ENCODE measurements at places on chromosomes 7 and 10.

DNA sequence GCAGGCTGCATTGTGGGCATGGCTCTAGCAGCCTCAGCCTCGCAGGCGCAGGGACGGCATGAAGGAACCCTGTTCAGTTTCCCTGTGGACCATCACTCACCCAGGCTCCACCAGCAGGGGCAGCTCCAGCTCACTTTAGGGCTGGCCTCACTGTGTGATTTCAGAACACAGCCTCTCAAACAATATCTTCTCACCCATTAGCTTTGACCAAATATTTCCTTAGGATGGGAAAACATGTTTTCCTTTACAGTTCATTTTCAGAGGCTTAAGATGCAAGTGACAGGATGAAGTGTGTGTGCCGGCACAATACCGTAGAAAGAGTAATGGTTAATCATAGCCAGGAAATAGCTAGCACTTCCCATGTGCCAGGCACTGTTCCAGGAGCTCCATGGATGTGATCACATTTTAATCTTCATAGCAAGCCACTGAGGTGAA is 58.2 kb downstream of the LANCL2 start:
- DNase-seq: no peak

DNA sequence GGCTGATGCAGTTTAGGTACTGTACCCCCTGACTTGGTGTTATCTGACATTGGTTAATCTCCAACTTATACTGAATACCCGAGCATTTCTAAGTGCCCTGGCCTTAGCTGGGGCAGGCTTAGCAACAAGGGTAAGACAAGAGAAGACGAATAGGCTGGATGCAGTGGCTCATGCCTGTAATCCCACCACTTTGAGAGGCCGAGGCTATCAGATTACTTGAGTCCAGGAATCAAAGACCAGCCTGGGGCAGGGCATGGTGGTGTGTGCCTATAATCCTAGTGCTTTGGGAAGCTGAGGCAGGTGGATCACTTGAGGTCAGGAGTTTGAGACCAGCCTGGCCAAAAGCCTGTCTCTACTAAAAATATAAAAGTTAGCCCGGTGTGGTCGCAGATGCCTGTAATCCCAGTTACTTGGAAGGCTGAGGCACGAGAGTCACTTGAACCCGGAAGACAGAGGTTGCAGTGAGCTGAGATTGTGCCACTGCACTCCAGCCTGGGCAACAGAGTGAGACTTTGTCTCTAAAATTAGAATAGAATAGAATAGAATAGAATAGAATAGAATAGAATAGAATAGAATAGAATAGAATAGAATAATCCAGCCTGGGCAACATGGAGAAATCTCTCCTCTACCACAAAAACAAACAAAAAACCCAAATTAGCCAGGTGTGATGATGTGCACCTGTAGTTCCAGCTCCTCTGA is 108.9 kb downstream of the BICC1 start:
- no peak for DNase-seq

- no peak for DNase-seq
Measured at GRCh38 chr7:6658618-6659345, 21.7 kb downstream of the ZNF316 start.

- no peak for DNase-seq
Measured at GRCh38 chr7:112084520-112084971, 121.7 kb downstream of the DOCK4 start.

- no peak for DNase-seq
Measured at GRCh38 chr7:26729150-26729775, 135.1 kb downstream of the SKAP2 start.

- DNase-seq: no peak
Measured at GRCh38 chr10:11119843-11120242, 102.2 kb downstream of the CELF2 start.

DNA sequence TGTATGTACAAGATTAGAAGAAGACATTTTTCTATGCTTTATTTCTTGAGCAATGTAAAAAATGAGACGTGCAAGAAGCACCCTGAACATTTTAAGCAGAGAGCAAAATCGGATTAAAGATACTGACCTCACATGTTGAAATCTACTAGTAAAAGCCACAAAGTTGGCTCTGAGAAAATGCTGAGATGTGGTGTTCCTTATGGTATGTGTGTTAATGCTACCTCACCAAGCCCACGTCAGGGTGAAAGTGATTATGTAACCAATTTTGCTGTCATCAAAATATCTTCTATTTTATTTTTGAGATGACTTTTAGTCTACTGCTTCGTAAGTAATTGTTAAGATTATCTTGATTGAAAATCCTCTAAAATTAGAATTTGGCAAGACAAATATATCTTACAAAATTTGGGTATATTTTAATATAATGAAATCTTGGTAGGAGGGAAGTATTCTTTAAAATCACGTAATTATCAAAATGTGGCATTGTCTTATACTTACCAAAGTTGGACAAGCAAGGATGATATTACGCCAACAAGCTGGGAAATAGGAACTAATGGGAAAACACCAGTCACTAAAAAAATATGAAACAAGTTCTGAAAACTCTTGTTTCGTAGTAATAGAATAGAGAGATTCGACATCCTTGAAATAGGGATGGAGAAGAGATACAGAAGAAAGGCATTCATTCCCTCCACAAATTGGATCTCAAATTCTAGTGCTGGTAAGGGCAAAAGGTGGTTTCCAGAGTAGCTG is 5.8 kb downstream of the ADO start:
- DNase-seq: no peak

GRCh38 chr10:80252296-80252887 is 37.1 kb downstream of the MAT1A start:
- no peak for DNase-seq

- DNase-seq: no peak
Measured at GRCh38 chr7:141436139-141436538, 115.1 kb upstream of the AGK start.

DNA sequence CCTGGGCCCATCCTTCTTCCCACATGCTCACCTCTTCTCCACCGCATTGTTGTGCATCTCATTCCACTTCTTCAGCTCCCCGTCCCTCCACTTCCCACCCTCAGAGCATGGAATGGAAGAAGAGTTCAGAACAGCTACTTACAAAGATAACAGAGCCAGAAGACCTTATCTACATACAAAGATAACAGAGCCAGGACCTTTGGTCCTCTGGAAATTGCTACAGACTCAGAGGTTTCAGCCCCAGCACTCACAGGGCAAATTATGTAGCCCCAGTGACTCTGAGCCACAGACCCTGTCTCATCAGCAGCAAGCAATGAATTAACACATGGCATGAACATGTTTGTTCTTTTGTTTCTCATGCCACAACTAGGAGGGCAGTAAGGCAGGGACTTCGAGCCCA is 28.7 kb upstream of the SLC29A3 start:
- DNase-seq: no peak

DNA sequence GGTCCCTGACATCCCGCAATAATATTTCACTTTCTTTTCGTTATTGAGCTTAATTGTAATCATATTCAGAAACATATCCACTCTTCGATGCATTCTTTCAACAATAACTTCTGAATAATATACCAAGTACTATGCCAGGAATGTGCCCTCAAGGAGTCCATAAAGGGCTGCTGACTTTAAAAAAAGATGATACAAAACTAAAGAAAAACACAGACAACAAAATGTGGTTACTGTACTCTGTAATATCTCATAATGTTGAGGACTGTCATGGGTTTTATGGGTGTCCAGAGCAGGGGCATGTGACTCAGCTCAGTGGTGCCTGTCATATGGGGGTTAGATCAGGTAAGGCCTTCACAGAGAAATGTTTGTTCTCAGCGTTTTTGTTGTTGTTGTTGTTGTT is 73.7 kb downstream of the ARL4A start:
- no peak for DNase-seq

- no peak for DNase-seq
Measured at GRCh38 chr10:94097656-94098055, 103.9 kb downstream of the PLCE1 start.

- DNase-seq: no peak
Measured at GRCh38 chr10:24552346-24553016, 171.2 kb downstream of the ARHGAP21 start.

DNA sequence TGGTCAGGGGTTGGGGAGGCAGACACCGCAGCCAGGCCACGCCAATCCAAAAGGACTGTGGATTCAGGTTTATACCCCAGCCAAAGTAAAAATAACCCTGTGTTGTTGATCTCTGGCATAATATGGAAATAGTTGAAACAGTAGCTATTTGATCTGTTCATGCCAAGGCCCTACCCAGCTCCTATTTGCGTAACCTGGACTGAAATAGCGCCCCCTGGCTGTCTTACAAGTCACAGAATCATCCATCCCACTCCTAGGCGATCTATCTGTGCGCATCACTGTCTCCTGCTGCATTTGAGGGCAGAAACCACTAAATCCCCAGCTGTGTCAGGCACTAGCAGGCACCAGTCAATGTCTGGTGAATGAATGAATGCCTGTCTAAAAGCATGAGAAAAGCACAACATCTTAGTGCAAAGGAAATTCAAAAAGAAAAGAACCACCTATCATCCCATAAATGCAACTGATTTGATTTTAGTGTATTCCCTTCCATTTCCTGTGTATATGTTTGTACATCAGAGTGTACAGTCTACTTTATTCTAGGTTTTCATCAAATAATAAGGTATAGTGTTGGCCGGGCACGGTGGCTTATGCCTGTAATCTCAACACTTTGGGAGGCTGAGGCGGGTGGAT is 160.0 kb downstream of the SLIT1 start:
- no peak for DNase-seq

- no peak for DNase-seq
Measured at GRCh38 chr7:44279731-44280505, 45.5 kb downstream of the CAMK2B start.

DNA sequence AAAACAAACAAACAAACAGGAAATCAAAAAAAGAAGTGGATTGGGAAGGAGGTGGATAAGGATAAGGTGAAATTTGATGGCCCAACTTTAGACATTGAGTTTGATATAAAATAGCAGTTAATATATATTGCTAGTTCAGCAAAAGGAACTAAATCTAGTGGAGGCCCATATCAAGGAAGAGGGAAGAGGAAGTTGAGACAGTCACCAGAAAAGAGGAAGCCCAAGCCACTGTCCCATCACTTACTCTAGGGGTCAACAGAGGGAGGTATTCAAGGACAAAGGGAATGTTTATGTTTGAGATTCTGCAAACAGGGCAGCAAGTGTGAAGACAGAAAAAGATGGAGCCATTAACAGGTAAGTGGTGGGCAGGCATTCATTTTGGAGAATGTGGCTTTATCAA is 3.7 kb downstream of the LAMTOR4 start:
- no peak for DNase-seq

DNA sequence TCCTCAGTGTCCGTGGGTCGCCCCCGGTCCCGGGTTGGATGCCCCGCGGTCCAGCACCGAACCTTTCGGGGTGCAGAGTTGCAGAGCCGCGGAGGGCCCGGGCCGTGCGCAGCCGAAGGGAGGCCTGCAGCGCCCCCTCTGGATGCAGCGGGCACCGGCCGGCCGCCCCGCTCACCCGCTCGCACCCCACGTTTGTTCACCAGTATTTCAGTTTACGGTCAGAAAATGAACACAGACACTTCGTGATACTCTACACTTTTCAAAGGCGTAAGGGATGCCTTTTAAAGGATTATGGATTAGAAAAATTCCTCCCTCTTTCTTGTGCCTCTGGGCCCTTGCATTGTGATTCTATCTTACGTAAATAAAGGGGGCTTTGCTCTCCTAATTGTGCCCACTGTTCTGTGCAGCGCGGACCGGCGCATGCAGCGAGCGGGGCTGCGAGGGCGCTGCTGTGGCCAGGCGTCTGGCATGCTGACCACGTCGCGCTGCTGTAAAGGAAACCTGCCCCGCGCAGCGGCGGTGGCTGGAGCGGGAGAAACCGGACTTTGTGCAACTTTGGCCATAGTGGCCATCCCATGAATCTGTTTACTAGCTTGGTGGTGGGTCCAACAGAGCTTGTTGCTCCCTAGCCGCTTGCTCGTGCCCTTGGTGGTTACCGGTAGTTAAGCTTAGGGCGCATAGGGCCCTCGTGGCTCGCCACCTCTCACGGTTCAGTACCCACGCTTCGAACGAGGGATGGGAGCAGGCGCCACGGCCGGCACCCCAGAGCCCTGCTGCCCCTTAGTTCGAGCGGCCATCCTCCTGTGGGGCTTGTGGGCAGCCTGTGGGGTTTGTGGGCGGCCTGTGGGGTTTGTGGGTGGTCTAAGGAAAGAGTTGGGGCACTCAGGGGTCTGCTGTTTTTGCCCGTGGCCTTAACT is 739 bp upstream of the MEST start:
- DNase-seq: no peak

- no peak for DNase-seq
Measured at GRCh38 chr7:75946207-75946855, 31.4 kb downstream of the POR start.

DNA sequence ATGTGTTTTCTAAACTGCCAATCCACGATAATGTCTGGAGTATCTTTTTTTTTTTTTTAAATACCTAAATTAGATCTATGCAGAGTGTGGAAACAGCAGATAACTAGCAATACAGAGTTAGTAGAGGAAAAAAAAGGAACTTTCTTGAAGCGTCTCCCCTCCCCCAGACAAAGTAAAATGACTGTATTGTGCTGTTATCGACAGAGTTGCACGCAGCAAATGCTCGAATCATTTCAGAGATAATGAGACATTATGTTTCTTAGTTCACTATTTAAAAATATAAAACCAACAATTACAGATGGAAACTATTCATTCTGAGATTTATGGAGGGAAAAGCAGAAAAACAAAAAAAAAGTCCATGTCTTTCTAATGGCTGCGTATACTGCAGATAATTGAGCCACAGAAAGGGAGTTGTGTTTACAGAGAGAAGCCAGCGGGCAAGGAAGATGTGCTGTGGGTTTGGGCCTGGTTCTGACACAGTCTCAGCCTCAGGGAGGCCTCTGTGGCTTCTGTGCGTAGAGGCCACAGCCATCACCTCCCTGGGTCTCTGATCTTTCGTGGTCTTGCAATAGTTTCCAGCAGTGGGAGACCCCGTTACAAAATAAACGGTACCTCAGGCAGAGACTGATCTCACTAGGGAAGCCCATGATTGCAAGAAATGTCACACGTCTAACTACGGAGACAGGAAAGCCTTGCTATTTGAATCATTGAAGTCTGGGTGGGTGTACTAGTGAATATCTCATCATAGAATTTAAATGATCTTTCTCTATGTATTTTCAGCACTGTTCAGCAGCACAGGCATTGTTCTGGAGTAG is 19.1 kb upstream of the KLF6 start:
- no peak for DNase-seq

- DNase-seq: no peak
Measured at GRCh38 chr7:1934756-1935155, 264.7 kb downstream of the ELFN1 start.

GRCh38 chr10:86650151-86650550 is 4.2 kb upstream of the OPN4 start:
- DNase-seq: no peak

DNA sequence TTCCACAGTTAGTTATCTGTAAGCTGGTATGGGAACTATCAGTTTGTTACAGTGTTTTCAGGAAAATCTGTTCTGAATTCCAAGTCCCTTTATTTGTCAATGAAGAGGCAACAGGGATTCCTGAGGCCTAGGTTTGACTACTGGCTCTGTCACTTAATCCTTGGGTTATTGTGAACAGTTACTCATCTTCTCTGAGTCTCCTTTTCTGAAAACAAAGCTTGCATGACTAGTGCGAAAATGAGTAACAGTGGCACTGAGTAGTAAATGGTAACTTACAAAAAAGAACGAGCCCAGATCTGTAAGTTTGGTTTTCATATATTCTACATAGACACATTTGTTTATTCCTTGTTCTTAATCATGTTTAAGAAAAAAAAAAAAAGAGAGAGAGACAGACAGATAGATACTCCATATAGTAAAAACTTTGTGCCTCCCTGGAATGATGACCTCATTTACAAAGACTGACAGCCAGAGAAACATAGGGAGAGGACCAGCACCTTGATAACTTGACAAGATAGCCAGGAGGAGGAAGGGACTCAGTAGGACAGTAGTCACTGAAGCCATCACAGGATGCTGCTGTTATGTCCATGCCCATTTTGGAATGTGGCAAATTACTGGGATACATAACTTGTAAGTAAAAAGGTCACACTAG is 1.9 kb downstream of the MRPS33 start:
- DNase-seq: no peak

- DNase-seq: no peak
Measured at GRCh38 chr7:113828581-113828980, 90.2 kb downstream of the PPP1R3A start.
